Skeletal muscle cell (primary cell): ENCODE measurements at places on chromosomes 5 and 9.

DNA sequence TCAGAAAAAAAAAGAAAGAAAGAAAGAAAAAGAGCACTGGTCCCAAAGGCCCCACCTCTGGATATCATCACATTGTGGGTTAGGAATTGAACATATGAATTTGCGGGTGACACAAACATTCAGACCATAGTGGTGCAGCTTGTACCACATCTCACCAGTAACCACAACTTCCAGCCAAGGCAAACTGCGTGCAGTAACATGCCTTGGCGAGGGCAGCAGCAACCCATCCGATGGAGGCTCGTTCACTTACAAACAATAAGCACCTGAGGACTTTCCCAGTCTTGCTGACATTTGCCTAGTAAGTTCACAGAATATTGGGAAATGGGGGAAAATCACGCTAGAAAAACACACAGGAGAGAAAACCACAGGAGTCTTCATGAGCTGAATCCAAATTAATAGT lies 508.1 kb downstream of the ZNF608 start:
- no peak for DNase-seq

DNA sequence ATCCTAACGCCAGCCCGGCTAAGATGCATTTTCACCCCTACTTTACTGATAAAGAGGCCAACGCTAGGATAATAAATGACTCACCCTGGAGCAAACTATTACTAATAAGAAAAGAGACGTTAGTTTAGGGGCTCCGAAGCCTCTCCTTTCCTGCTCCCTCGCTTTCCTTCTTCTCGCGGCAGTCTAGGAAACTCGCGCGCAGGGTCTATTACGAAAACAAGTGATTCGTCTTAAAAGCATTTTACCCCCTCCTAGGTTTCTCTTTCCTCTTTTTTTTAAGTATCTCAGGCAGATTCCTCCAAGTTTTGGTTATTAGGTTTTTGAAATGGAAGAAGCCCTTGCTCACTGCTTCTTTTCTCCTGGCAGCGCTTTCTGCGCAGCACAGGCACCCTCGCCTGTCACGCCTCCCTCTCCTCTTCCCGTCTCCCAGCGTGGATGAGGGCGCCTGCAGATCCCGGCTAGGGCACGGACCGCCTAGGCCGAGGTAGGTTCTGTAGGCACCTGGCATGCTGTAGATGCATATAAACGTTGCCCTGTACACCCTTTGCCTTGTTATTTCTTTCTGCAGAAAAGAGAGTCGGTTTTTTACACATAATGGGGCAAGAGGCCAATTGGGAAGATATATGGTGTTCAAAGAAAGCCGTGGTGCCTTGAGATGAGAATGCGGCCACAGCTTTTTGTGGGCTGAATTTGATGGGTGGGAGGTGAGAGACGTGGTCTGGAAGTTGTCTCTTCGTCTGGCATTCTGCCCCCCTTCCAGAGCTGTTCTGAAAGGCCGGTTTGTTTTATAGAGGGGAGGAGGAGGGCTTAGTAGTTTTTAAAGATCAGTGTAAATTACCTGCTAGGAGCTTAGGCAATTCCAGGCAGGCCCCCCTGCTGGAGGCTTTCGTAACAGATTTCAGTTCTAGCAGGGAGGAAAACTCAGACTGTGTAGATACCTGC lies 983 bp downstream of the GCNT1 start:
- DNase-seq = no peak

GRCh38 chr9:36120705-36121104 lies 15.8 kb upstream of the GLIPR2 start:
- DNase-seq = no peak

GRCh38 chr5:115487756-115488155 lies 56.8 kb downstream of the FEM1C start:
- no peak for DNase-seq

- DNase-seq = no peak
Measured at GRCh38 chr9:124869986-124870560, 8.1 kb downstream of the ARPC5L start.

DNA sequence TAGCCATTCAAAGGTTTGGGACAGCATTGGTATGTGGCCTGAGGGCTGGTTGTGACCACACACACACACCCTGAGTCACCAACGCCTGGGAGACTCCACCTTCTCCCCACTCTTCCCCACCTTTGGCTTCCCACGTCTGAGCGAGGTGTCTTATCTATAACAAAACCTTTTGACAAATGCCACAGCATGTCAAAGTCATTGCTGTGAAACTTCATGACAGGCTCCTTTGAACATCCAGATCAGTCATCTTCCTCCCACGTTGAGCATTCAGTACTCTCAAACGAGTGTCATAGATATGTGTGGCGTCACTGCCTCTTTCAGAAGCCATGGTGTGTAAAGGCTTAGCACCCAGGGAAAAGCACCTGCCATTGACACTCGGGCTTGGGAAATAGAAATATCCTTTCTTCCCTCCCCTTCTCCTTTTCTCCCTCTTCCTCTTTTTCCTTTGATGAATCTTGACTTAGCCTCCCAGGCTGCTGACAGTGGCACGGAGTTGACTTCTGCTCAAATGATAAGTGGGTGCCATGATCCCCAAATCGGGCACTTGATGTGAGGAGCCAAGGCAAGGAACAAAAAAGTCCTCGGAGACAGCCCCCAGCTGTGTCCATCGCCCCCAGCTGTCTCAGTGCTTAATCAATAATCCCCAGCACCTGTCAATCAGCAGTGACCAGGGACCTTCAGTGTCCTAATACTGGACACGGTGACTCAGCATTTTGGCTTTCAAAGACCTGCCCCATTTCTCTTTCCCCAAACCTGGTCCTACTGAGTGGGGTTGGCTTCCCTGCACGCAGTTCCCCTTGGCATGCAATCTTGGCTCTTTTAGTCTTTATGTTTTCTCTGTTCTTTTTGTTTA lies 114.8 kb downstream of the FGF18 start:
- no peak for DNase-seq
